Lower lobe of right lung (tissue), 2 donors: ENCODE measurements at places on chromosomes 4 and X. TPM values are rescaled to one million over a fixed set of nuclear protein-coding genes. Genes with fewer than 3 reads are reported as not detected.

DNA sequence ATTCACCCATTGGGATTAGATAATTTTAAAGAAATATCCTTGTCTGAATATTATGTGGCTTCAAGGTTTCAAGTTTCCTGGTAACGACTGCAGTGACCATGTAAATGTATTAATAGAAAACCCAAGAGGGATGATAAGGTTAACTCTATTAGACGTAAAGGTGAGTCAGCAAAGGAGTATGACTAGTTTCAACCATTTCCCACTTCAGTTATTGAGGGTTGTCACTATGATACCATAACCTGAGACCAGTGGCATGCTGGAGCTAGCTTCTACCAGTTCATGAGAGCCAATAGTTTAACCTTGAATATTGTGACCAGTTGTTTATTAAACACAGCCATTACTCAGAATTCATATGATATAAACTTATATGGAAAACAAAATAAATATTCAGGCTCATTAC, 270.1 kb downstream of the TMA16 start:
- no peak overlapping the region for H3K4me3 ChIP-seq
- no peak for DNase-seq
- H3K36me3 ChIP-seq, result no peaks in the 10 kb centered on the region
- H3K27ac ChIP-seq, result no peak overlapping the region
- H3K27me3 ChIP-seq, result no peaks in the 10 kb centered on the region
- no peaks in the 10 kb centered on the region for H3K4me1 ChIP-seq

BCORL1 gene
- 13.6 TPM for total RNA-seq

GRCh38 chrX:17670874-17671273, 66.4 kb upstream of the SCML1 start:
- H3K36me3 ChIP-seq, result no peaks in the 10 kb centered on the region
- no peak overlapping the region for H3K27ac ChIP-seq
- H3K4me3 ChIP-seq, result no peak overlapping the region

DNA sequence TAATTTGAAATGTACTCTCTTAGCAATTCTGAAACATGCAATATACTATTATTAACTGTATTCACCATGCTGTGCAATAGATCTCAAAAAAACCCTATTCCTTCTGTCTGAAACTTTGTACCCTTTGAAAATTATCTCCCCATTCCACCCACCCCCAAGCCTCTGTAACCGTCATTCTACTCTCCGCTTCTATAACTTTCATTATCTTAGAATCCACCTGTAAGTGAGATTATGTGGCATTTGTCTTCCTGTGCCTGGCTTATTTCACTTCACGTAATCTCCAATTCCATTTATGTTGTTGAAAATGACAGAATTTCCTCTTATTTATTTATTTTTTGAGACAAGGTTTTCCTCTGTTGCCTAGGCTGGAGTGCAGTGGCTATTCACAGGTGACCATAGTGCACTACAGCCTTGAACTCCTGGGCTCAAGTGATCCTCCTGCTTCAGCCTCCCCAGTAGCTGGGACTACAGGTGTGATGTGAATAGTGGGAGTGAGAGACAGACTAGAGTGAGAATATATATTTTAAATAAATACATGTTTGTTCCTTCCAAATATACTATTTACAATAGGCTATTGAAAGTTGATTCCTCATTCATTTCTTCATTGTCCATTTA, 30.5 kb downstream of the VSIG4 start:
- no peak overlapping the region for H3K27ac ChIP-seq
- H3K36me3 ChIP-seq, result no peaks in the 10 kb centered on the region
- no peaks in the 10 kb centered on the region for H3K27me3 ChIP-seq
- no peak for DNase-seq
- H3K4me3 ChIP-seq, result no peak overlapping the region
- peaks cover 8% of the 10 kb centered on the region for H3K4me1 ChIP-seq

FAM9A gene
- total RNA-seq, result not detected

DNA sequence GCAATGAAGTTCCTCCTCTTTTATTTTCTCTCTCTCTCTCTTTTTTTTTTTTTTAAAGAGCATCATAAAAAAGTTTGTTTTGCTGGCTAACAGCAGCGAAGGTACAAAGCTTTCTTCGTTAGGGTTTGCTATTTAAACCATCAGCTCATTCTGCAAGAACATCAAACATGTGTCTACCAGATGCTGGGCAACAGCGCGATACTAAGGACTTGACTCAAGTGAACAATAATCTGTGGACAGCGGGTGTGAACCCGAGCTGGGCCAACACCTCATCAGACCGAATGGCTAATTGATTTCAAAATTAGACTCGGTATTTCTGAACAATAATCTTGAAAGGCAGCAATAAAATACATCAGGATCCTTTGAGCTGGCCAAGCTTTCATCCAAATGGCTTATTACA, 246.4 kb downstream of the FBXO8 start:
- H3K36me3 ChIP-seq, result no peaks in the 10 kb centered on the region
- H3K27ac ChIP-seq, result no peak overlapping the region
- no peak overlapping the region for H3K4me3 ChIP-seq
- no peaks in the 10 kb centered on the region for H3K27me3 ChIP-seq

SEL1L3 gene
- total RNA-seq, result 70.5 TPM

DRD5 gene
- not detected for total RNA-seq

GRCh38 chrX:139804482-139804881, 96.5 kb upstream of the MCF2 start:
- H3K4me3 ChIP-seq, result no peak overlapping the region
- H3K27me3 ChIP-seq, result no peaks in the 10 kb centered on the region
- DNase-seq, result no peak
- no peaks in the 10 kb centered on the region for H3K4me1 ChIP-seq

FHDC1 gene
- total RNA-seq, result 21.9 TPM

- H3K4me3 ChIP-seq, result no peak overlapping the region
- no peaks in the 10 kb centered on the region for H3K27me3 ChIP-seq
- H3K36me3 ChIP-seq, result peaks cover 12% of the 10 kb centered on the region
- H3K4me1 ChIP-seq, result no peaks in the 10 kb centered on the region
These were observed 84.7 kb downstream of the PPA2 start for GRCh38 chr4:105389167-105389566.

- H3K4me1 ChIP-seq, result no peaks in the 10 kb centered on the region
- no peaks in the 10 kb centered on the region for H3K36me3 ChIP-seq
- DNase-seq, result no peak
These were observed 408.2 kb downstream of the ARHGAP24 start for GRCh38 chr4:85883180-85883579.

DNA sequence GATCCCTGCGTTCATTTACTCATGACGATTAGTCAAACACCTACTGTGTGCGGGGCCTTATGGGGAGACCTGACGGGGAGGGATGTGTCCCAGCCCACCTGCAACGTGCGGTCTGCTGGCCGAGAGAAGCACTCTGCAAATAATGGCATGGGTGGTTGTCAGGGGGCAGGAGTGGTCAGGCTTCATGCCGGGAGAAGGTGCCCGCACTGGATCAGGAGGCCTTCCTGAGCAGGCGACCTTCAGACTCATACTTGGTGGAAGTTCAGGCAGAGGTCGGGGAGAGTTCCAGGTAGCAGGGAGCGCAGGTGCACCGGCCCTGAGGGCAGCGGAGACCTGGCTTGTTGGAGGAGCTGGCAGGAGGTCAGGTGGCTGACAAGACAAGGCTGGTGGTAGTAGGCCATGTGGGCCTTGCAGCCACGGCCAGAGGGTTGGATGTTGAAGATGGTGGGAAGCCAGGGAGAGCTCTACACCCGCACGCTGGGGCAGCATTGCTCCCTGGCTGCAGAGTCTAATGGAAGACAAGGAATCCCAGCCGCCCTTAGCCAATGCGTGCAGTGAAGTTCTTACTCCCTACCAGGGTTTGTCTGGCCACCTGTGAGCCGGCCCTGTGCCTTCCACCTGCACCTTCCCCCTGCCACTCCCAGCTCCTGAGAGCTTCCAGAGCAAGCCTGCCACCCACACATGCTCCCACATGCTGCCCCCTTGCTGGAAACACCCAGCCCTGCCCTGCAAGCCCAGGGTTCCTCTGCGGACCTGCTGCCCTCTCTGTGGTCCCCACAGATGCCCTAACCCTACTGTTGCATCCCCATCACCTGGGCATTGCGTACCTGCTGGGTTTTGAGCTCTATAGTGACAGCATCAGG, 97.3 kb downstream of the PSAPL1 start:
- H3K27me3 ChIP-seq, result no peaks in the 10 kb centered on the region
- H3K36me3 ChIP-seq, result no peaks in the 10 kb centered on the region
- no peak overlapping the region for H3K27ac ChIP-seq
- H3K4me3 ChIP-seq, result no peak overlapping the region
- H3K4me1 ChIP-seq, result peaks cover 5% of the 10 kb centered on the region

GRCh38 chrX:95291561-95291960, 1393.1 kb upstream of the DIAPH2 start:
- no peaks in the 10 kb centered on the region for H3K4me1 ChIP-seq
- no peak for DNase-seq
- no peaks in the 10 kb centered on the region for H3K27me3 ChIP-seq

- H3K27ac ChIP-seq, result no peak overlapping the region
- DNase-seq, result no peak
- H3K4me1 ChIP-seq, result no peaks in the 10 kb centered on the region
- peaks cover 32% of the 10 kb centered on the region for H3K36me3 ChIP-seq
- no peak overlapping the region for H3K4me3 ChIP-seq
These were observed 36.6 kb downstream of the SEL1L3 start for GRCh38 chr4:25826074-25826752.

GRCh38 chr4:22703912-22704311, 11.2 kb downstream of the GBA3 start:
- no peak for DNase-seq
- H3K36me3 ChIP-seq, result no peaks in the 10 kb centered on the region
- no peaks in the 10 kb centered on the region for H3K27me3 ChIP-seq

DNA sequence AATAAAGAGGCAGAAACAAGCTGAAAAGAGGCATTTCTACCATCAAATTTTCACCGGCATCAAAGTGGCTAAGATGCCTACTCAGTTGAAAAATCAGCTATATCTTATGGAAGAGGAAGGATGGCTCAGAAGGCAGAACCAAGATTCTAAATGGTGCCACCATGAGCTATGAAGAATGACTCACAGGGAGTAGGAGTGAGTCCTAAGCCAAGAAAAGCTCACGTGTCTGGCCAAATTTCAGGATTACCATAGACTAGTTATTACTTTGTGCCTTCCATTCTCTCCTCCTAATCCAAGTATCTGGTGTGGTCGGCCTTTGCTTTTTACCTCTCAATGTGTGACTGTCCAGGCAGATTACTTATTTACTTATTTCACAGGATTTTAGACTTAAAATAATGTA, 54.8 kb downstream of the BMP3 start:
- no peak for DNase-seq
- H3K27ac ChIP-seq, result no peak overlapping the region
- H3K4me3 ChIP-seq, result no peak overlapping the region
- H3K36me3 ChIP-seq, result no peaks in the 10 kb centered on the region
- H3K4me1 ChIP-seq, result no peaks in the 10 kb centered on the region

SLITRK2 gene
- total RNA-seq, result 0.15 TPM

DNA sequence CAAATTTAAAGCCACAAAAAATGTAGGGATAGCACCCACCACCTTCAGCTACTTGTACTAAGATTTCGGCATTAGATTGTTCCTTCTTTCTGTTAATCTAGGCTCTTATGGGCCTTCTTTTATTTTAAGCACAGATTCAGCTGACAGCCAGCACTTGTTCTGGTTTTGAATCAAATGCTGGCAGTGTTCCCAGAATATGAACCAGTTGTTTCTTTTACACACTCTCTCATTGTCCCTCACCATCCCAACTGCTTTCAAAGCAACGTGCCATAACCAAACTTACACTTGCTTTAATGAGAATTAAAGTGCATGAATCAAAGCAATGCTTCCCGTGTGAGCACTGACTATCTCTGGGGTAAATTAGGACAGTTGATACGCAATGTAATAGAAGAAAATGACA, 744.5 kb upstream of the FAM241A start:
- no peaks in the 10 kb centered on the region for H3K27me3 ChIP-seq
- H3K4me1 ChIP-seq, result no peaks in the 10 kb centered on the region
- H3K27ac ChIP-seq, result no peak overlapping the region
- DNase-seq, result no peak

CLTRN gene
- total RNA-seq, result 0.38 TPM

GRCh38 chrX:106039920-106040319, 1.4 kb upstream of the SERPINA7 start:
- H3K4me1 ChIP-seq, result no peaks in the 10 kb centered on the region
- DNase-seq, result no peak
- H3K27me3 ChIP-seq, result no peaks in the 10 kb centered on the region
- H3K4me3 ChIP-seq, result no peak overlapping the region
- no peak overlapping the region for H3K27ac ChIP-seq

HEPH gene
- 11.4 TPM for total RNA-seq

RASL11B gene
- 0.41 TPM for total RNA-seq

DNA sequence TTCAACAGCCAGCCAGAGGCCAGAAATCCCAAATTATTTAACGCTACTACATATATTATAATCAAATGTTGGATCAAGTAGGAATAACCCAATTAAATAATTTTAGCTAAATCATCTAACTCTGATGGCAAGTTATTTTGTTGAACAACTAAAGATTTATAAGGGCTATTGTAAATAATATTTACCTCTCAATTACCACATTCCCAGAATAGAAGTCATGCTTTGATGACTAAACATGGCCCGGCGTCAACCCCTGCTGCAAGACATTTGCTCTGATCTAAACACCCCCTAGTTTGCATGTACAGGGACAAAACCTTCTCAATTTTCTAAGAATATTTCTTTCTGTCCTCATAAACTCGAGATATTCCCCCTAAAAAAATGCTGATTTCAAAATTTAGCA, 14.2 kb downstream of the VEGFC start:
- no peak for DNase-seq
- H3K4me1 ChIP-seq, result no peaks in the 10 kb centered on the region
- H3K36me3 ChIP-seq, result no peaks in the 10 kb centered on the region
- H3K27me3 ChIP-seq, result no peaks in the 10 kb centered on the region

DNA sequence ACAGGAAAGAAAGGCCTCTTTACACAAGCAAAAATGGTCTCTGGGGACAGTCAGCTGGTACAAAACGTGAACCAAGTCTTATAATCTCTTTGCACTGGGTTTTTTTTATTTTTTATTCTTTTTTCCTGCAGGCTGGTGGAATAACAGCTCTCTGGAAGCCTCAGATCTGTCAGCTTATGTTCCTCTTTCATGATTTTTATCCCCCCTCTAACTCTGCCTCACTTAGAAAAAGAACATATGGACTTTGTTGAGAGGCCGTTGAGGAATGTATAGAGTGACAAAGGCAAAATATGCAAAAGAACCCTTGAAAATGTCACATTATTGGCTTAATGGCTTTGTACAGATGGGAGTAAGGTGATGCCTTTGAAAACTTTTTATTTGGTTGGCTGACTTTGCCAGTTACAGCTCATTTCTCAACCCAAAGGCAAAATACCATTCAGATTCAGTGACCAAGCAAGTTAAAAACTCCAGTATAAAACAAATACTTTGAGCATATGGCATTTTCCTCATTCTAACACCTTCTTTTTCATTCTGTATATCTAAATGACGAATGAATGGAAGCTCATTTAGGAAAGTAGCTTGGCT, 111.1 kb downstream of the RNF150 start:
- H3K27me3 ChIP-seq, result no peaks in the 10 kb centered on the region
- no peak for DNase-seq
- H3K27ac ChIP-seq, result no peak overlapping the region
- no peak overlapping the region for H3K4me3 ChIP-seq

DNA sequence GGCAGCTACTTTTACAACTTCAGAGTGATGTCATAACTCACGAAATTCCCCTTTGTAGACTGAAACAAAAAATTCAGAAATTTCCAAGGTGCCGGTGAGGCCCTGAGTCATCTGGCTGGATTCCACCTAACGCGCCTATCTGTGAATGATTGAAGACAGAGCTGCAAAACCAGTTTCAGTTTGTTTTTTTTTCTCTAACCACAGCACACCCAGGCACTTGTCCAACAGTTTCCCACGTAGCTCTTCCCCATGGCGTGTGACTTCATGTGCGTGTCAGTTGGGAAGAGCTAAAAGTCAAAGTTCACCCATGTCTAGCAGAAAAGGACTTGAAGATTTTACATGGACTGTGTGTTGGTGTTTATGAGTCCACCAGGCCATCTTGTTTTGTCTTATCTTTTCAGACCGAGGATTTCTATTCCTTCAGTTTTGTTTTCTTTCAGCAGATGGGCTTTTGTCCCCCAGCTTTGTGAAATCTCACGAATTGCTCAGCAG, 16.4 kb downstream of the TCEANC start:
- H3K27ac ChIP-seq, result peak overlapping the region; percentile 68
- no peaks in the 10 kb centered on the region for H3K27me3 ChIP-seq
- peaks cover 11% of the 10 kb centered on the region for H3K4me1 ChIP-seq
